Sciatic nerve (tissue), 2 donors: ENCODE measurements at places on chromosomes 2 and 18. TPM values are rescaled to one million over a fixed set of nuclear protein-coding genes. Genes with fewer than 3 reads are reported as not detected.

SOX11 gene
- not detected for total RNA-seq

- no peak for DNase-seq
These were observed 3.5 kb upstream of the NEURL3 start for GRCh38 chr2:96508521-96509113.

C2orf92 gene
- 17.7 TPM for total RNA-seq

CHRNG gene
- not detected for total RNA-seq

GRCh38 chr2:42909966-42910365 is 117.6 kb upstream of the HAAO start:
- peak; percentile 17 for DNase-seq

TANC1 gene
- 50.3 TPM for total RNA-seq

GRCh38 chr2:128436479-128437203 is 118.0 kb upstream of the HS6ST1 start:
- DNase-seq: peak; percentile 37

DNA sequence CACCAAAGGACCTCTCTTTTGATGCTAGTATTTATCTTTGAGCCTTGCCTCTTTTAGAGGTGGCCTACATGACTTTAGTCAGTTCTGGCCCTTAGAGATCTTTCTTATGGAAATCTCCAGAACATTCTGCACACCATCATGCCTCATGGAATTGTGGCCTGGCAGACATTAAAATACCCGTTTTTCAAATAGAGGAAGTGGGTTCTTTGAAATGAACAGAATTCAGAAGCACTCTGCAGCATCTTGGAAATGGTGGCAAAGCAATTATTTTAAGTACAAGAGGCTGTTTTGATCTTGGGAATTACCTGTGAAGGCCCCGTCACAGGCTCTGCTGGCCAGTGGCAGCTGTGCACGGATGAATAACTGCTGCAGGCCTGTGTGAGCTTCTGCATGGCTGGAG is 40.7 kb upstream of the APCDD1 start:
- DNase-seq: no peak

DNA sequence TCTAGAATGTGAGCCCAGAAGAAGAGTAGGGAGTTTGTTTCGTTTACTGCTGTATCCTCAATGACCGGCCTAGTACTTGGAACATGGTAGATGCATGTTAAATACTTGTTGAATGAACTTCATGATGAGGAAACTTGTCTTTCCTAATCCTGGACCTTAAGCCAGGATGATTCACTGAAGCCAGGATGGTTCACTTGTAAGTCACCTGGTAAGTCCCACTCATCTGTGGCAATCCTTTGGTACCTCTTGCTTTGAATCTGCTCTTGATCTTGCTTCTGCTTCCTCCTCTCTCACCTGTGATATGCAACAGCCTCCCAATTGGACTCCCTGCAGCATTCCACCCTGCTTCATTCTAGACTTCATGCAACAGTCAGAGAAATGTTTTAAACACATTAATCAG is 43.6 kb downstream of the QPCT start:
- no peak for DNase-seq

DNA sequence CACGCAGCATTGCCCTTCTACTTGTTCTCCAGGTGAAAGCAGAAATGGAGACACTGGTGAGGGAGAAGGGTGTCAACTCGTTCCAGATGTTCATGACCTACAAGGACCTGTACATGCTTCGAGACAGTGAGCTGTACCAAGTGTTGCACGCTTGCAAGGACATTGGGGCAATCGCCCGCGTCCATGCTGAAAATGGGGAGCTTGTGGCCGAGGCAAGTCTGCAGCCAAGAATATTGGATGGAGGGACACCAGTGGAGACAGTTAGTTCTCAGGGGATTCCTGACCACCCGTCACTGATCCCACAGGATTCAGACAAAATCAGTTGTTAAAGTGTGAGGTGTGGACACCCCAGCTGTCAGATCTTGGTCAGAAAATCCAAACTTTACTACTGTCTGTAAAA is 43.2 kb upstream of the MAPRE3 start:
- DNase-seq: no peak

SERPINB11 gene
- not detected for total RNA-seq

AQP4 gene
- total RNA-seq: 0.27 TPM

NYAP2 gene
- total RNA-seq: 0.22 TPM

LIPG gene
- 5.8 TPM for total RNA-seq

- DNase-seq: no peak
These were observed 39.1 kb downstream of the STK17B start for GRCh38 chr2:196131949-196132925.

- no peak for DNase-seq
These were observed 129.9 kb upstream of the CHST9 start for GRCh38 chr18:27314996-27315395.

DNA sequence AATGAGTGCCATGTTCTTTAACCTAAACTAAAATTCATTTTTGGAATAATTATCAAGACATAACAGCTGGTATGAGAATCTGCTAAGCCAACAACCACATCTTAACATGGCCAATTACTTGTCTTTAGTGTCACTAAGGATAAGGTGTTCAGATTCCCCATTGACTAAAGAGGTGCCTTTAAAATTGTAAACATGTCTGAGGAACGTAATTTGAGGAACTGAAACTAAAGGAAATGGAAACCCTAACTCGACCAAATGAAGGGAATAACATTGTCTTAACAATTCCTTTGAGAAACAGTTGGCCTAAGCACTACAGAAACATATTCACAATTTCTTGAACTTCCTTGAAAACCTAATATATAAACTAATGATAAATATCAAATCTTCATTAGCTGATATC is 355.4 kb upstream of the GULP1 start:
- DNase-seq: no peak

GRCh38 chr18:54561706-54562267 is 29.3 kb upstream of the DYNAP start:
- no peak for DNase-seq

DNA sequence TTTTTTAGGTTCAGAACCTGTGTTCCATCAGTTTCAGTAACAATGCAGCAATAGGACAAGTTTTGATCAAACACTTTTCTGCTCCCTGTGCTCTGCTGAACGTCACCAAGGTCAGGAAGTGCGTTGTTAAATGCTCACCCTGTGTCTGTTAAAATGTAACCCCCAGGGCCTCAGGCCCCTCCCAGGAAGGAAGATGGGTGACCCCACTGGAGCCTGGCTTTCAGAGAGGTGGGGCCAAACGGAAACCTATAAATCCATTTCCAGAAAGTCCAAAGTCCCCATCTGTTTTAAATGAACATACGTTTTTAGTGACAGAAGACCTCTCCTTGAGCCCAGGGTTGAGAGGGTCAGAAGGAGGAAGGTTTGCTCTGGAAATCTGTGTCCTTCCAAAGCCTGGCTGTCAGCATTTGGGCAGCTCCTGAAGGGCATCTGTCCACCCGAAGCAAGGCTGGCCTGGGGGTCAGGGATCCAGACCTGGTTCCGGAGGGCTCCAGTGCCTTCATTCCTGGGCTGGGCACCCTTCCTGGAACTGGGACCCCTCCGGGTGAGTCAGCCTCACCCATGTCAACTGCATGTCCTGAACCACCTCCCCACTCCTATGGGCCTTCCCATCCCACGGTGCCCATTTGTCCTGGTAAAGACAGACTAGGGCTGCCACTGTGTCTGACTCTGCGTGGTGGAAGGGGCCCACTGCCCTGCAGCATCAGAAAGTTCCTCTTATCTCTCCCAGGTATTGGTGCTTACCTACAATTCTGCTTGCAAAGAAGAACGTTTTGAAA is 117.4 kb upstream of the COPS8 start:
- no peak for DNase-seq

DLX2 gene
- total RNA-seq: 0.27 TPM

CNGA3 gene
- total RNA-seq: not detected

GRCh38 chr2:1231466-1232063 is 181.7 kb upstream of the TPO start:
- no peak for DNase-seq

DNA sequence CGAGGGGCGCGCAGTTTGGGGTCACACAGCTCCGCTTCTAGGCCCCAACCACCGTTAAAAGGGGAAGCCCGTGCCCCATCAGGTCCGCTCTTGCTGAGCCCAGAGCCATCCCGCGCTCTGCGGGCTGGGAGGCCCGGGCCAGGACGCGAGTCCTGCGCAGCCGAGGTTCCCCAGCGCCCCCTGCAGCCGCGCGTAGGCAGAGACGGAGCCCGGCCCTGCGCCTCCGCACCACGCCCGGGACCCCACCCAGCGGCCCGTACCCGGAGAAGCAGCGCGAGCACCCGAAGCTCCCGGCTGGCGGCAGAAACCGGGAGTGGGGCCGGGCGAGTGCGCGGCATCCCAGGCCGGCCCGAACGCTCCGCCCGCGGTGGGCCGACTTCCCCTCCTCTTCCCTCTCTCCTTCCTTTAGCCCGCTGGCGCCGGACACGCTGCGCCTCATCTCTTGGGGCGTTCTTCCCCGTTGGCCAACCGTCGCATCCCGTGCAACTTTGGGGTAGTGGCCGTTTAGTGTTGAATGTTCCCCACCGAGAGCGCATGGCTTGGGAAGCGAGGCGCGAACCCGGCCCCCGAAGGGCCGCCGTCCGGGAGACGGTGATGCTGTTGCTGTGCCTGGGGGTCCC is at the start of gene ITGA4:
Gene ITGA4 (plus strand): TSS at position 266 of the 620 bp plus-strand sequence. CDS start 269 bp downstream, at position 535.
- DNase-seq: peak; percentile 85

MCM6 gene
- total RNA-seq: 15.8 TPM

SPR gene
- 14.4 TPM for total RNA-seq

- DNase-seq: peak; percentile 59
These were observed at the start of gene CERKL for GRCh38 chr2:181656450-181657291. Gene CERKL (minus strand): TSS chr2:181657105. CDS start chr2:181657006, 99 bp downstream.

RAX gene
- total RNA-seq: not detected

DNA sequence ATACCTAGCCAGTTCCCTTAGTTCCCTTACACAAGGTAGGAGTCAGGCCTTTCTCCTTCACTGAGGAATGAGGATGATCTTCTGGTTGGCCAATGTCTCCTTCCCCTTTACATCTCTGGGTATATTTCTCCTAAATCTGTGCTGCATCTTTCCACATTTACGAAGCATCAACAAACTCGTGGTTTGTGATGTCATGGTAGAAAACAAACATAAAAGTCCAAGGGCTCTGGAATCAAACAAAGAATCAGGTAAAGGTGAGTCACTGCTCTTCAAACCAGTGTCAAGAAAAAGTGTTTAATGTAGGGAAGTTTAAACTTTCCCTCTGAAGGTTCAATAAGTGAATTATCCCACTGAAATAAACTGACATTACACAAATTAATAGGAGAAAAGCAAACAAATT is 122.9 kb downstream of the METTL8 start:
- no peak for DNase-seq

DNA sequence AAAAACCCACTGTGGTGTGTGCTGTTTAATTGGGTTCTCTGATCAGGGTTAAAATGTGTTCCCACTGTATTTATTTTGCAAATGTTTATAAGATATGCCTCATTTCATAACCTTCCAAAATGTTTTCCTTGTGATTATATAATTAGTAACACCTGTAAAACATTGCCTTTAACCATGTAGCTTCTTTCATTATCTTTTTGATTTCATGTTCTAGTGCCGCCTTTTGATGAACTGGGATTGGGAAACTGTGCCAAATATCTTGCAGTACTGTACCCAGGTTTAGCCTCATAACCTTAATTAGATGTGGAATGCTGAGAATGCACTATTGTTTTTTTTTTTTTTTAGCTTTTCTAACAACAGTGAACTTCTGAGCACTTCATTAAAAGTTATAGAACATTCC is 96.9 kb downstream of the TANC1 start:
- no peak for DNase-seq

GRCh38 chr2:79729532-79729931 is 216.7 kb downstream of the CTNNA2 start:
- DNase-seq: no peak

GRCh38 chr2:44330801-44331200 is 30.5 kb downstream of the PREPL start:
- no peak for DNase-seq

DNA sequence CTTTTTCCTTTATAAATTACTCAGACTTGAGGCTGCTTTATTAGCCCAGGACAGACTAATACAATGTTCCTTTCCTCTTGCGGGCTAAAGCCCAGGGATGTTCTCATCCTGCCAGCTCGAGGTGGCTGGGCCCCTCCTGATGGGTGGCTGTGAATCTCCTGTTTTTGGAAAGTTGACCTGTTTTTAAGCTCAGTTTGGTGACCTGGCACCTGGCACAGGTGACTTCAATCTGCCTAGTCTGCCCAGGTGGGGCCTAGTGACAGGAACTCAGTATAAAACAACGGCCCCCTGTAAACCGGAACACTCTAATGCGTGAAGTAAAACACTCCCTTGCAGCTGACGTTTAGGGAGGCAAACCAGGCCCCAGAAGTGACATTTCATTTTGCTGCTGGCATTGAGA is 92.7 kb upstream of the SNTG2 start:
- DNase-seq: no peak

DNA sequence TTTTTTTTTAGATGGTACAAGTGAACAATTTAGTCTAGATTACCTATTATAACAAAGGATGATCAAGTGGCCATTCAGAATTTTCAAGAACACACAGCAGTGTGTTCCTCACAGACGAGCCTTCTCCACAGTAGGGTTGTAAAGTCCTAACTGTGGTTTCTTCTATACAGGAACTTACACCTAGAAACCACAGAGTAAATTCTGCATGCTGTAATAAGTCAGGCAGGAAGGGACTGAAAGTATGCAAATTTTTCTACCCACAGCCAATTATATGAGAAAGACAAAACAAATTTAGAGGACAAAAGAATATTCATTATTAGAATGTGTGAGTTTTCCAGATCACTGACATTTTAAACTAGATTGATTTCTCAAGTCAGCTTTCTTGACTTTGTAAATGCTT is 99.5 kb downstream of the RBMS1 start:
- DNase-seq: no peak

DNA sequence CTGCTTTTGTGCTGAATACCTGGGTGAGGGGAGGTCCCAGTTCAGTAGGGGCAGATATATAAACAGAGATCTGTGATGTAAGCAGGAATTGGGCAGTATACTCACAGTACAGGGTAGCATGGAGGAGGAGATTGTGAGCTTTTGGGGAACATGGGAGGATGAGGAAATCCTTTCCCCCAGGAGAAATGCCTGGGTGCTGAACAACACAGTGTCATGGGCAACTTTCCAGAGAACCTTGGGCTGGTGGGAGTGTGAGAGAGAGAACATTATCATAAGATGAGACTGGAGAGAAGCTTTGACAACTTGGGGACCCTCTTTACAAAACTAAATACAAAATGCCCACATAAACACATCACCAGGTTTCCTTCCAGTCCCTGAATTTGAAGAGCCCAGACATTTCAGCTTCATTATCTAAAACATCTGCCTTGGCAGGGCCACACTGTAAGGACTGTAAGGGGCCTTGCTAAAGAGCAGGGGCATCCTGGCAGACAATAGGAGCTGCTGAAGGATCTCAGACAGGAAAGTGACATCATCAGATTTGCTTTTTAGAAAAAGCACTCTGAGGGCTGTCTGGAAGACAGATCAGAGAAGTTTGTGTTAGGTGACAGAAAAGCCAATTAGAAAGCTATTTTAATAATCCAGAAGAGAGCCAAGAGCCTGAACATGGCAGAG is 303.1 kb upstream of the FBXO11 start:
- DNase-seq: no peak
